Ovary (tissue), 10 donors: ENCODE measurements at places on chromosomes 11 and 22. TPM values are rescaled to one million over a fixed set of nuclear protein-coding genes. Genes with fewer than 3 reads are reported as not detected.

RASGRP2 gene
- 9.0 TPM for polyA plus RNA-seq

ZDHHC8 gene
- 5.1 TPM for polyA plus RNA-seq

ASPHD2 gene
- polyA plus RNA-seq, result 0.28 TPM

SCARF2 gene
- 2.1 TPM for polyA plus RNA-seq

RAB39A gene
- 0.90 TPM for polyA plus RNA-seq

SMIM38 gene
- polyA plus RNA-seq, result 0.43 TPM

SOX10 gene
- polyA plus RNA-seq, result 1.9 TPM

MRGPRX4 gene
- not detected for polyA plus RNA-seq

OR8H2 gene
- not detected for polyA plus RNA-seq
